Eye (tissue), 1 donor: ENCODE measurements at places on chromosomes 2 and 18.

GRCh38 chr2:66547118-66547517, 112.2 kb downstream of the MEIS1 start:
- no peak for DNase-seq

DNA sequence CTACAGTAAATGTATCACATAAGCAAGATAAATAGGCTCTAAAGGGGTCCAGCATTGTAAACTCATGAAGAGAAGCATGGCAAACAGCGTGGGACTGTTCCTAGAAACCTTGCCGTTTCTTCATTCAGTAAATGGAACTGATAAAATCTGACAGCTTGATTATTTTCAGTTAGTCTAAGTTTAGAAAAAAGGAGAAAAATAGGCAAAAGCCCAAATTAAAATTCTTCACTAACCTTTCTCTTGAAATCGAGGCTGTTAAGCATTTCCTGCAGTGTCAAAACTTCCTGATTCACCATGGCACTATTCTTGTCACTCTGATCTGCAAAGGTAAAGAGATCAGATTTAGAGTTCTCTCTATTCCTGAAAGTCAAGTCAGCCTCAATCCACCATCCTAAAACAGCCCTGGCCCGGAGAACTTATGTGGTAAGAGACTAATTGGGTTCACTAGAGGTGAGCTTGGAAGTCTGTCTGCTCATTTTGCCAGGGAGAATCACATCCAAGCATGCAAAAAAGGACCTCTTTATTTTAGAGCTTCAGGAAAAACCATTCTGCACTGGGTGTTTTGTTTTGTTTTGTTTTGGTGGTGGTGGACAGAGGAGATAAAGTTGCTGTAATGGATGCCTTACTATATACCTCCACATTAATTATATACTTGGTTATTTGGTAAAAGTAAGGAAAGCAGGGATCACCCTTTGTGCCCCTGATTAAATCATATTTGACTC, 52.4 kb upstream of the STAT1 start:
- DNase-seq: no peak

GRCh38 chr2:30756971-30757370, 50.3 kb downstream of the CAPN13 start:
- peak; percentile 42 for DNase-seq

GRCh38 chr2:86617153-86617552, 6.5 kb downstream of the RNF103 start:
- no peak for DNase-seq

DNA sequence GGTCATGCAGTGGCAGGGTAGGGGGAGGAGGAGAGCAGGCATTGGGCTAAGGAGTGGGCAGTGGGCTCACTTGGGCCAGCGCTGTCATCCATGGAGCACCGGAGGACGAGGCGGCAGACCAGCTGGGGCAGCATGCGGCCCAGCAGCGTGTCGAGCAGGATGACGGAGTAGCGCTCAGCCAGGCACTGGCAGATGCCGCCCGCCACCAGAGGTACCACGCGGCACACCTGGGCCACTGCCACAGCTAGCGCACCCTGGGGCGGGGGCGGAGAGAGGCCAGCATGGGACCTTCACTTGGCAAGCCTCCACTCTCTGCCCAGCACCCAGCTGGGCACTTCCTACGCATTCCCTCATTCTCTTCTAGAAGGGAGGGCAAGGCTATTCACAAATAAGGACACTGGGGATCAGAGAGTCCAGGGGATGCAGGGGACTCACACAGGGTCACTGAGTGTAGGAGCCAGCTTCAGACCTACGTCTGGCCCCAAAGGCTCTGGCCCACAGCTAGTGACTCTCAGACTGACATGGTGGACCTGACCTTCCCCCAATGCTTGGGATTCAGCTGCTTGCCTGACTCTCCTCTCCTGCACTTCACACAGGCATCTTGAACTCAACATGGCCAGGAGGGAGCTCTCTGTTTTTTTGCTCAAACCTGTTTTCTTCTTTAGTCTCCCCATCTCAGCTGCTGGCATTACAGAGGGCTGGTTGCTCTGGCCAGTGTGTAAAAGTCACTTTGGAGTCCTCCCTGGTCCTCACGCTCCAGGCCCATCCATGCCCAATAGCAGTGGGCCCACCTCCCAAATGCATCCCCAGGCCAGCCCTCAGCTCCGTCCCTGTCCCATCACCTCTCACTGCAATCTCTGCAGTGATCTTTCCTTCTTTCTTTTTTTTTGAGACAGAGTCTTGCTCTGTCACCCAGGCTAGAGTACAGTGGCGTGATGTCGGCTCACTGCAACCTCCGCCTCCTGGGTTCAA, 4.1 kb downstream of the SFTPB start:
- no peak for DNase-seq

- no peak for DNase-seq
Measured at GRCh38 chr2:1873343-1873742, 129.0 kb upstream of the PXDN start.

GRCh38 chr18:31619291-31619690, 27.6 kb downstream of the TTR start:
- DNase-seq: no peak

GRCh38 chr2:176814740-176815367, 397.7 kb upstream of the HNRNPA3 start:
- peak; percentile 51 for DNase-seq

- DNase-seq: no peak
Measured at GRCh38 chr2:201709747-201710146, 11.3 kb upstream of the MPP4 start.

DNA sequence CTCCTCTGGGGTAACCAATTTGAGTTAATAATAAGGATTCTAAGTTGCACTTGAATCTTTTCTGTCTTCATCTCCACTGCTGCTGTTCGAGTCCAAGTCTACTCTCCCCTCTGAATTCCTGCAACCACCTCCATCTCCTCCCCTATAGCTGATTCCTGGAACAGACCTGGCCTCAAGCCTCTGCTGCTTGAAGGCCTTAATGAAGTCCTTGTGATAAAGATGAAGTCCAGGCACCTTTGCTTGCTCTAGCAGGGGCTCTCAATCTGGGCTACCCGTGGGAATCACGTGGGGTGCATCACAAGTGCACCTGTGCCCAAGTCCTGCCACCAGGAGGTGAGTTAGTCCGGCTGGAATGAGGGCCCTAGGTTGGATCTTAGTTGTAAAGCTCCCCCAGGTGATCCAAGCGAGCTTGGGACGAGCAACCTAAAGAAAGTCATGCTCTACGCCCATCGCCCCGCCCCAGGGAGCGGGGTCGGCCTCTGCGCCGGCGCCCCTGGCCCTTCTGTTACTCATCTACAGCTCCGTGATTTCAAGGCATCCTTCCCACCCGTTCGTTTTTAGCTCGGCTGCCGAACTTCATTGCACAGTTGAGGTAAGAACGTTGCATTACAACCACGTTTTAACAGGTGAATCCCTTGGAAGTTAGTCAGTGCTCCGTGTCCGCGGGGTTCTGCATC, 905 bp upstream of the IAH1 start:
- no peak for DNase-seq

DNA sequence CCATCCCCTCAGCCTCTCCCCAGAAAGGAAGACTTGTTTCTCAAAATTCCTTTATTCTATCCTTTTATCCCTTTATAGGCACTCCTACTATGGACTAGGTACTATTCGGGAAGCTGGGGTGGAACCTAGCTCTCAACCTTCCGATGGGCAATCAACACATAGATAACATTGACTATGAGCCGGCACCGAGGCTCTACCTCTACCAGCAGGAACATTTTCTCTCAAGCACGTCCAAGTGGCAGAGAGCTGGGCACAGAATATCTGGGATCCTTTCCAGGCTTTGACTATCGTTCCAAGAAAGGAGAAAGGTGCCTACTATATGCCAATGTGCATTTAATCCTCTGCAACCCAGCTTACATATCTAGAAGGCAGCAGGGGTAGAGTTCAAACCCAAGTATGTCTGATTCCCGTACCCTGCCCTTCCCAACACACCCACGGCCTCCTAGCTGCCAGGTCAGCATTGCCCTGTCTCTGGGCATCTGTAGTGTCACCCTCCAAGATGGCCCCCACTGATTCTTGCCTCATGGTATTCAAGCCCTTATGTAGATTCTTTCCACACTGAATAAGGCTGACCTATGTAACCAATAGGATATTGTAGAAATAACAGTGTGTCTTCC, 28.3 kb downstream of the TNS1 start:
- DNase-seq: no peak

GRCh38 chr18:48034651-48035555, 104.4 kb upstream of the SMAD2 start:
- no peak for DNase-seq

DNA sequence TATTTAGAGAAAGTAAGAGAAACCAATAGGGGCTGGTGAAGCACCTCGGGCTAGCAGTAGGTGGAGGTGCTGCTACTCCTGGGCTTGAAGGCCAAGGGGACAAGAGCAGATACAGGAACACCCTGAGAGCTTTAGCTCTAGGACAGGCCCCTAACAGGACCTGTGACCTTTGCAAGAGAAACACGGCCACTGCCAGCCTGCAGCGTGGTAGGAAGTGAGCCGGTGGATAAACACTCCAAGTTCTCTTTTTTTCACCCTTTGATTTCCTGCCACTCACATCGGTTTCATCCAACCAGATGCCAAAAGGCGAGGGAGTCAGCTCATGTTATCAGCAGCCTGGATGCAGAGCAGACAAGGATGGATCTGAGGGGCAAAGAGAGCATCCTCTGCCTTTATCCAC, 66.8 kb upstream of the SPRED2 start:
- DNase-seq: no peak

DNA sequence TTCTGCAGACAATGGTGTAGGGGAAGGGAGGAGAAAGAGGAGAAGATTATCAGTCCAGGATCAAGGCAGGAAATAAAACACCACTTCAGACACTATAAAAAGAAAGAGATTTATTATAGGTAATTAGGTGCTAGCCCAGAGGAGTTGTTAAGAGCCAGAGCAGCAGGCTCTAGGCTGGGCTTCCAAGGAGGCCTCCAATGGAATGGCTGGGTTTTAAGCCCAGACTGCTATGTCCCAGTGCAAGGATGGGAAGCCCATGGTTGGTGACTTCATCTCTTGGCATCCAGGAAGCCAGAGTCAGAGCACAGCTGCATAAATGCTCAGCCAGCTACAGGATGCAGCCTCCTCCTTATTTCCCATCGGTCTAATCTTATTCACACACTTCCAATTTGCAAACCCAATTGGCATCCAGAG, 95.6 kb downstream of the LAMA3 start:
- no peak for DNase-seq

- no peak for DNase-seq
Measured at GRCh38 chr2:240235811-240236210, 95.4 kb upstream of the OTOS start.

DNA sequence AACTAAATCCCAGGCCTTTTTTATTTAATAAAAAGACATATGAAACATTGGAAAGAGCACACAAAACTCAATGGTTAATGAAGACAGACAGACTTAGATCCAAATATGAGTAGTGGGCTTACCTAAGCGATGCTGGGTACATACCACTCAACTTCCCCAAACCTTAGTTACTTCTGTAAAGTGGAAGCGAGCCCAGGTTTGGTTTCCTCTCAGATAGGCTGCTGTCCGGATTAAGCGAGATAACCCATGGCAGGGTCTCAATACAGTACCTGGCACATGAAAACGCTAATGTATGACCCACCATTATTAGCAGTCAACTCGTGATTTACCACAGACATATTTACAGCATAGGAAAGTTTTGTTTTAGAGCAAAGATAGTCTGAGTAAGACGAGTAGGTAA, 21.6 kb downstream of the MBOAT2 start:
- DNase-seq: no peak

GRCh38 chr2:72989770-72990556, 72.6 kb downstream of the EMX1 start:
- DNase-seq: no peak

DNA sequence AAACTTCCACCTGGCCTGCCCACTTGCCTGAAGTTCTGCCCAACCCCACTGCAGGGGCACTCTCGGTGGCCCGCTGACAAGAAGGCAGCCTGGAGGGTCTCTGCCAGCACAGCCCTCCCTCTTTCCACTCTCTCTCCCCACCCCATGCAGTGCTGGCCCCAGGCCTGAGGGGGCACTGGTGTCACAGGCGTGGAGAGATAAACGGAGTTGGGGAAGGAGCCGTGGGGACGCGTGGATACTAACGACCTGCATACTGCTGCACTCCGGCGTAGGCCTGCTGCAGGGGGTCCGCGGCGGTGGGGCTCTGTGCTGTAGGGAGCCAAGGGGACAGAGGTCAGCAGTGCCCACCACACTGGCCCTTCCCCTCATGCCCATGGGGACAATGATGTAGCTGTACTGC, 299.3 kb downstream of the CELF4 start:
- DNase-seq: no peak

DNA sequence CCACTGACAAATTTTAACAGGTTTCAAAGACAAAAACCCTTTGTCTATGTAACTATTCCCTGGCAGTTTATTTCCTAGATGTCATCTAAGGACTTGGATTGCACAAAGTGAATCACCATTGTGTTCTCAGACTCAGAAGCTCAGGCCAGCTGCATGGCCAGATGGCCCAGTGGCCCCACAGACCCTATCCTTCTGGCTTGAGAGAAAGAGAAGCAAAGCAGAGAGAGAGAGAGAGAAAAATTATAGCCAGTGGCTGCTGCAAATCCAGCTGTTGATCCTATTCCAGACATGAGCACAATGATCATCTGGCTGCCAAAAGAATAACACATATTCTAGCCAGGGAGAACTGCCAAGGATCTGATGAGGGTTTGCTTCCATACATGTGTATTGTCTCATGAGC, 25.8 kb downstream of the CTLA4 start:
- DNase-seq: peak; percentile 71

DNA sequence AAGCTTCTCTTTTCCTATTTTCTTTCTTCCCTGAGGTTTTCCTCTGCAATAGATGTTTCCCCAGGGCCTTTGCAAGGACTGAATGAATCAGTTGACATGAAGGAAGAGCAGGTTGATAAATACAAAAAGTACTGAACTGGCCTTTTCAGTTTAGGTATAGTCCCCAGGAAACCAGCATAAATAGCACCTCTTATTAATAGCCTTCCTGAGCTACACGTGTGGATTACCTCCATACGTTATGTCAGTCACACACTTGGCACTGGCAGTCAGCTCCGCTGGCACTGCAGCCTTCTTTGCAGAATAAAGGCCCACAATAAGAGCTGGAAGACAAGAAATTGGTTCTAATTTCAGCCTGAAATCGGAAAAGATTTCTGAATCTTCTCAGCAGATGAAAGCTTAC, 60.7 kb downstream of the KCTD18 start:
- DNase-seq: no peak

DNA sequence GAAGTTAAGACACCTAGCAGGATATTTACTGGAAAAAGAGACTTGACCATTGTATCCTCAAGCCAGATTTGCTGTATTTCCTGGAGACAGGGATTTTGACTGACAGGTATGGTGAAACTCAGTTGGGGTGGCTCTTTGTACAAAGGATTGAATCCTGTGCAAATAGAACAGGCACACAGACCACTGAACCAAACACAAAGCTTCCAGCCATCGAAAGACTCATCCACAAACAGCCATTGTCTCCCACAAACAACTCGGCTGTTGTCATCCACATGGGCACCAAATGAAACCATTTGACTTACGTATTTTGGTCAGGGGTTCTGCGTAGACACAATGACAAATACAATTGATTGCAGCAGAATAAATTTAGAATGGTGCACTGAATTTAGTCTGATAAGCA, 15.9 kb downstream of the RNF152 start:
- DNase-seq: no peak
